ENCODE measurements at places on chromosomes 5 and 9. TPM values are rescaled to one million over a fixed set of nuclear protein-coding genes. Genes with fewer than 3 reads are reported as not detected.

BAAT gene
- not detected for total RNA-seq

ENTREP1 gene
- total RNA-seq = not detected

RANBP6 gene
- 17.1 TPM for total RNA-seq

RAB24 gene
- total RNA-seq = 26.6 TPM

NFIB gene
- not detected for total RNA-seq
